Stimulated activated CD8-positive, alpha-beta memory T cell treated with anti-CD3 and anti-CD28 coated beads, Interleukin-4, amount 100 ng/mL, for 48 hours (primary cell): ENCODE measurements at places on chromosomes 7 and 10.

GRCh38 chr7:30445770-30446169 is 32.8 kb downstream of the NOD1 start:
- peak; percentile 74 for DNase-seq

- DNase-seq: peak; percentile 10
These were observed 229.4 kb downstream of the TNS3 start for GRCh38 chr7:47352394-47352968.

GRCh38 chr7:95491634-95492314 is 6.0 kb downstream of the ASB4 start:
- DNase-seq: no peak

- DNase-seq: no peak
These were observed 464.4 kb upstream of the AKR1E2 start for GRCh38 chr10:4361581-4361980.

DNA sequence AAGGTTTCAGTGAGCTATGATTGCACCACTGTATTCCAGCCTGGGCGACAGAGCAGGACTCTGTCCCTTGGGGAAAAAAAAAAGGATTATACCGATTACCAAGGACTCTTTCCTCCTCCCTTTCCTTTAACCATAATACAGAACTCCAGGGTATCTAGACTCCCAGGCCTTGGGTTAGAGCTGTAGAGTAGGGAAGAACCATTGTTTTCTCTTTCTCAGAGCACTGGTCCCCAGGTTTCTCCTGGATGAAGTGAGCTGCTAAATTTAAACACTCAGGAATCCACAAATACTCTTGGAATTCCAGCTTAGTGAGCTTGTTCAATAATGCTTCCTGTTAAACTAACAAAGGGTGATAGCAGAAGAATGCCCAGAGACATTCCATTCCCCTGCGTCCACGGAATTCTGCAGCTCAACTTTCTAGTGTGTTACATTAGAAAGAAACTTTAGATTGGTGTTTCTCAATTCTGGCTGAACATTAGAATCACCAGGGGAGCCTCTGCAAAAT is 14.6 kb upstream of the RPEL1 start:
- no peak for DNase-seq
